ENCODE measurements at places on chromosomes 4 and X.

- no peak for DNase-seq
These were observed 98.8 kb upstream of the STX18 start for GRCh38 chr4:4640692-4641091.

GRCh38 chr4:89196056-89196674, 84.8 kb downstream of the TIGD2 start:
- no peak for DNase-seq

- no peak for DNase-seq
These were observed 11.4 kb downstream of the PBDC1 start for GRCh38 chrX:76184276-76184675.

DNA sequence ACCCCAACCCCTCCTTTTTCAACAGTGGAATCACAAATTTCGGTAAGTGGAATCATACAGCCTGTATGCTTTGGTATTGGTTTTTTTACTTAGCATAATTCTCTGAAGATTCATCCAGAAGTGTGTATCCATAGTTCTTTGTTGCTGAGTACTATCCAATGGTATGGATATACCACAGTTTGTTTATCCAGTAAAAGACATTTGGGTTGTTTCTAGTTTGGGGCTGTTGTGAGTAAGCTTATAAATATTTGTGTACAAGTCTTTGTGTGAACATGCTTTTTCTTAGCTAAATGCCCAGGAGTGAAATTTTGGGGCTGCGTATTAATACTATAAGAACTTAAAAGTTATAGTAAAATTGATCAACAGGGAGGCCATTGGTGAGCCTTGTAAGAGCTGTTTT, 57.5 kb upstream of the GC start:
- DNase-seq = no peak

- no peak for DNase-seq
These were observed 274.1 kb upstream of the MAGEB2 start for GRCh38 chrX:29941287-29941686.

DNA sequence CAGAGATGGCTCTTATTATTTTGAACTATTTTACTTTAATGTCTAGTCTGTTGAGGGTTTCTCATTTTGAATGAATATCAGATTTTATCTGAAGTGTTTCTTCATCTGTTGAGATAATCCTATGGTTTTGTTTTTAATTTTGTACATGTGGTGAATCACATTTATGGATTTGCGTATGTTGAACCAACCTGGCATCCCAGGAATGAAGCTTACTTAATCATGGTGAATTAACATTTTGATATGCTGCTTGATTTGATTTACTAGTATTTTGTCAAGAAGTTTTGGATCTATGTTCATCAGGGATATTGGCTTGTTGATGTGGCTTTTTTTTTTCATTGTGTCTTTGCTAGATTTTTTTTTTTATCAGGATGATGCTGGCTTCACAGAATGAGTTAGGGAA, 2390.9 kb downstream of the PCDH7 start:
- no peak for DNase-seq

All from NCI-H446 treated with DMSO at 0.1 percent for 48 hours (cell line).